ENCODE measurements at places on chromosomes 6 and 20.

GRCh38 chr6:89302936-89303335, 12.2 kb downstream of the GABRR2 start:
- no peak for DNase-seq

DNA sequence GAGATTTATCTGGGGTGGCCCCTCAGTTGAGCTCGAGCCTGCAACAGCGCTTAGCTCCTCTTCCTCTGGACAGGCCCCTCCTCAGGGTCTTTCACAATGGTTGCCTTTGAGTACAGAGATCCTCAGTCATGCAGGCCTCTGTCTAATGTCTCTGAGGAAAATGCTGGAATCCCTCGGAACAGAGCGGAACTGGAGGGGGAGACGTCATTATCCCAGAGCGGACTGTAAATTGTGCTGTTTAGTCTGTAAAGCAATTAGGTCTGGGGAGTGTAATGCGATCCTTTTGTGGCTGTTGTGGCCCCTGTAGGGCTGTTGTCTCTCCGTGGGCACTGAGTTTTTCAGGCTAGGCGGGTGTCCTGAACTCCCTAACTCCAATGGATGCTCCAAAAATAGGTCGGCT, 15.0 kb upstream of the DAAM2 start:
- DNase-seq, result no peak

GRCh38 chr6:5865506-5866031, 141.2 kb downstream of the NRN1 start:
- DNase-seq, result no peak

DNA sequence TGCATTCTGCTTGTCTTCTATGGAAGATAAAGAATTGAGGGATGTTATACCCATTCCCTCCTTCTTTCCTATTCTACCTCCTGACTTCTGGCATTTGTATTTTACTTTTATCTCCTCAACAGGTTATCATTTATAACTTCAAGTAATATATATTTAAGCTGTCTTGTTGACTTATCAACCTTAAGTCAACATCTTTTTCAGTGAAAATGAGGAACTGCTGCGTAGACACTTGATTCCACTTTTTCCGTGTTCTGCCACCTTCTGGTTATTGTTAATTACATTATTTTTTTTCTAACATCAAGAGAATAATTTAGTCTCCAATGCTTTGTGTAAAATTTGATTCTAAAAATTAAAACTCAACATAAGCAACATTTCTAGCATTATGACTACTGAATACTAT, 107.5 kb downstream of the PRKN start:
- no peak for DNase-seq

GRCh38 chr20:54566031-54566688, 90.8 kb downstream of the DOK5 start:
- DNase-seq, result no peak

- peak; percentile 68 for DNase-seq
Measured at GRCh38 chr6:16332175-16332542, 93.8 kb downstream of the GMPR start.

DNA sequence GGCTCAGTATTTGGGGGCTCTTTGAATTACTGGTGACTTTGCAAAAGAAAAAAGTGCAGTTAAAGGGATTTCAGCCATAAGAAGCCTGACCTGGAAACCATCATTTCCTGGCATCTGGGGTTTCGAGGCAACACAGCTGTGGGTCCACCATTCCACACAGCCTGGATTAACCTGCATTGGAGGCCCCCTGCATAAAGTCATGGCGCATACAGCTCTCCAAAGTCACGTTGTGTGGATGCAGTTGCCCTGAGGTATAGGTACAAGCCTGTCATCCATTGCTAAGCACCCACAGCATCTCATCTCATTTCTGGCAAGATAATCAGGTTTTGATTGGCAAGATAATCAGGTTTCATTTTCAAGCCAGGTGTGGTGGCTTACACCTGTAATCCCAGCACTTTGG, 54.5 kb upstream of the TAGAP start:
- no peak for DNase-seq

DNA sequence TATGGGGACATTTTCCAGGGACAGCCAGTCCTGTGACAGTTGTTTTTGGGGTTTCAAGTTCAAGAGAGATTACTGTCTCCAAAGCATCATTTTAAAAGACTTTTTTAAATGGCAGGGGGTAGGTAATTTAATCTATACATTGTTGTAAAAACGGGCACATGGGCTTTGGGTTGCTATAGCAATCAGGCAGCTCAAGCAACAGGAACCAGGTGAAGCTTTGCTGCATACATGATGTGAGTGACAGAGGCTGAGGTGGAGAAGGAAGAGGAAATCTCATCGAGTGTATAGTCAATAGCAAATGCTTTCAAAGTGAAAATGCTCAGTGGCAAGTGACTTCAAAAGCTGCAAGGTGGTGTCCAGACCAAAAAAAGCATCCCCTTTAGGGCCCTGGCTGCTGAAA, 277.4 kb upstream of the JAG1 start:
- no peak for DNase-seq

- DNase-seq, result no peak
Measured at GRCh38 chr6:170402318-170403040, 95.9 kb downstream of the FAM120B start.

DNA sequence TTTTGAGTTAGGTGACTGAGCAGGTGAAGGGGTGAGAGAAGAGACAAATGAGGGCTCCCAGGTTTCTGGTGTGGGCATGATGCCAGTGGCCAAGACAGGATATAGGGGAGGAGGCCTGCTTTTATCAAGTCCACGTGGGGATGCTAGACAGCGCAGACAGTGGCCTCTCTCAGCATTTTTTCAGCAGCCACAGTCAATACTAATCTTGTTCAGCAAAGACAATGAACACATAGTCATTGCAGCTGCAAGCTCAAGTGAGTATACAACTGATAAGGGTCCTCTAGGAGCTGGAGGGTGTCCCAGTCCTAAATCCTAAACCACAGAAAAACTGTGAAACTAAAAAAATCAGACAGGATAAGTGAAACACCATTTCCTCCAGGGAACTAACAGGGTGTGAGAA, 48.6 kb downstream of the UQCC1 start:
- DNase-seq, result no peak

- DNase-seq, result no peak
Measured at GRCh38 chr6:170512249-170512648, 40.9 kb downstream of the PSMB1 start.

DNA sequence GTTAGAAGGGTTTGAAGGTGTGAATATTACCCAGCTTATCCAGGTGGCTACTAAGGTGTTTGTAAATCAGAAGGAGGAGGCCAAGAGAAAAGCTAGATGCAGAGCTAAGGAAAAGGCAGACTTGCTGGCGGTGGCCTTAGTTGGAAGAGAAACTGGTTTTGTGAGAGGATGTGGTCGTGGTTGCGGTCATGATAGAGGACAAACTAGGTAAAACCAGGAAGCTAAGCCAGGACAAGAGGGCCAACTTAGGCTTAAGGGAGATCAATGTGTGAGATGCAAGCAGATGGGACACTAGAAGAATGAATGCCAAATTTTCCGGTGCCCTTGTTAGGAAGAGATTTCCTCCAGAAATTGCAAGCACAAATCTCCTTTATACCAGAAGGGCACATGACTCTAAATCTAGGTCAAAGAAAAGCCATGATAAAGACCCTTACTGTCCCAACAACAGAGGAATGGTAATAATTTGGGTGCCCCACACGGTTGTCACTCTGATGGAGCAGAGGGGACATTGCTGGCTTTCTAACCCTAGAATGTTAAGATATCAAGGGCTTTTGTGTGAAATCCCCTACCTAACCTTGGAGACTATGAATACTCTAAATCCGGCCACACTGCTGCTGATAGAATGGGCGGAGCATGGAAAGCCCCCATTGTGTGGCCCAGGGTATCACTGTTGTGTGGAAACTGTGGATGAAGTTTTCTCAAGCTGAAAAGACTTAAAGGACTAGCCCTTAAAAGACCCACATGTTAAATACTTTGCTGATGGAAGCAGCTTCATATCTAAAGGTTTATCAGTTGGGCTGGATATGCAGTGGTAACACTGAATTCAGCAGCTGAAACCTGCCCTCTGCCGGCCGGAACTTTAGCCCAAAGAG, 7.8 kb downstream of the IL22RA2 start:
- DNase-seq, result no peak

DNA sequence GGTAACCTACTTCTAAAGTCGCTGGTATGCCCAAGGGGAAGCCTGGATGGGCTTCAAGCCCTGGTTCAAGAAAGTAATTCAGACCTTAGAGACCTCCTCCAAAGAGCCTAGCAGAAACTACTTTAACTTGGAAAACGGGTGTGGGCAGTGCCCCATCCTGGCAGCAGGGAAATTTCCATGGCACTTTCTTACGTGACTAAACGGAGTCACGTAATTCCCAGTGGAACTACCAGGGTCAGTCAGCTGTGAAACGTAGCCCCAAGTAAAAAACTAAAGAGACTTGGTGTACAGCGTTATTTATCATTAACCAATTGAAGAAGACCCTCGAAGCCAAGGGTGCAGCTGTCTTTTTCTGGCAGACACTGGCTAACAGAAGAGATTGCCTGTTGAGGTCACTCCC, 114.0 kb downstream of the RCAN2 start:
- DNase-seq, result no peak

DNA sequence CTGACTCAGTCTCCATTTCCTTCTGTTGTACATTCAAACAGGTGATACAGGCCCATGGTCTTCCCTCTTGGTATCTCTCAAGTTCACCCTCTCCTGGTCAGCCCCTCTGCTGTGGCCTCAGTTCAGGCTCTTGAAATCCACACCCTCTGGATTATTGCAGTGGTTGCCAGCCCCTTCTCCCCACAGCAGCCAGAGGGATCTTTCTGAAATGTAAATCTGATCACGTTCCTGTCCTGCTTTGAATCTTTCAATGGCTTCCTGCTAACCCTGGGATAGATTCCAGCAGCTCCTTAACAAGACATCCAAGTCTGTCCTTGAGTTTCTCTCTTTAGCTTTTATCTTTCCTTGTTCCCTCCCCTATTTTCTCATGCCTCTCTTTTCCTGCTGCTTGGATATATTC, 22.2 kb downstream of the CHMP4B start:
- no peak for DNase-seq

DNA sequence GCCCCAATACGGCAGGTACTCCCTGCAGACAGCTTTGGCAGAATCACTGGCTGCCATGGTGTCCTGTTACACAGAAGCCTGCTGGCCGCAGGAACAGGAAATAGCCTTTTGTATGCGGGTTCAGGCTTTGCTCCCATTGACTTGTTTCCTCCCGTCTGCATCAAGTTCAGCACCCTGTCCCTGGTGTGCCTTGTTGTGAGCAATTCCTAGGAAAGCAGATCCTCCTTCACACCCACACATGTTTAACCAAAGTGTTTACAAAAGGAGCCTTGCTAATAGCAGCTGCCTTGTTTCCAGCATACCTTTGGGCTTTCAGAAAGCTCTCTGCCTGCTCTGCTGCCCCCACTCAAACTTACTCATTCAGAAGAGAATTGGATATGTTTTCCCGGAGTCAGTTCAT, 127.2 kb upstream of the SUPT3H start:
- DNase-seq, result no peak

DNA sequence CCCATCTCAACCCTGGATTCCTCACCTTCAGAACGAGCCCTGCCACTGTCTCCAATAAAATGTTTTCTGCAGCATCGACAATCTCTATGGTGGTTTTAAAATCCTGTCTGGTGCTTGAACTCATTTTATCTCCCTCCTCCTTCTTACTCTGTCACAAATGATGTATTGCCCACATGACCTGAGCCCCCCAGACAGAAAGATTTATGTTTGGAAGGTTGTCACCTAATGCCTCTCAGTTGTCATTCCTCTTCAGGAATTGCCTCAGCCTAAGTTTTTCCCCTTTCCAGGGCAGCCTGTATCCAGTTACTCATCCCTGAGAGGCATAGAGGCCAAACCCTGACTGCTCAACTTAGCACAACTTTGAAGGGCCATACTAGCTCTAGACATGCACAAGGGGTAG, 9.2 kb downstream of the GPX5 start:
- DNase-seq, result no peak

DNA sequence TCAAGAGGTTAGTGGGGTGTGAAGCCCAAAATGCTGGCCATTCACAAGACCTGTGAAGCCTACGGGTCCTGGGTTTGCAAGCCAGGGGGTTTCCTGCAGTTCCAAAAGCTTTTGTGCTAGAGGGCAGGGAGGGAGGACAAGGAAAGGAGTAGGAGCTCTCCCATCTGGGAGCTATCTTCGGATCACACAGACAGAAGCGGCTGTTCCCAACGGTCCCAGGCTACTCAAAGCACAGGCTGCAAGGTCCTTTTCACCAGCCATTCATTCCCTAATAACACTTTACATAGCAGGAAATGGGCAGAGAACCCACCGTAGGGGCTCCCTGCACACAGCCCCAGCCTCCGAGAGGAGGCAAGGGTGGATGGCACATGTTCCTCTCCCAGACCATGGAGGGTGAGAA, 296.9 kb downstream of the FOXC1 start:
- no peak for DNase-seq

GRCh38 chr6:12586721-12587480, 129.7 kb upstream of the PHACTR1 start:
- DNase-seq, result no peak

DNA sequence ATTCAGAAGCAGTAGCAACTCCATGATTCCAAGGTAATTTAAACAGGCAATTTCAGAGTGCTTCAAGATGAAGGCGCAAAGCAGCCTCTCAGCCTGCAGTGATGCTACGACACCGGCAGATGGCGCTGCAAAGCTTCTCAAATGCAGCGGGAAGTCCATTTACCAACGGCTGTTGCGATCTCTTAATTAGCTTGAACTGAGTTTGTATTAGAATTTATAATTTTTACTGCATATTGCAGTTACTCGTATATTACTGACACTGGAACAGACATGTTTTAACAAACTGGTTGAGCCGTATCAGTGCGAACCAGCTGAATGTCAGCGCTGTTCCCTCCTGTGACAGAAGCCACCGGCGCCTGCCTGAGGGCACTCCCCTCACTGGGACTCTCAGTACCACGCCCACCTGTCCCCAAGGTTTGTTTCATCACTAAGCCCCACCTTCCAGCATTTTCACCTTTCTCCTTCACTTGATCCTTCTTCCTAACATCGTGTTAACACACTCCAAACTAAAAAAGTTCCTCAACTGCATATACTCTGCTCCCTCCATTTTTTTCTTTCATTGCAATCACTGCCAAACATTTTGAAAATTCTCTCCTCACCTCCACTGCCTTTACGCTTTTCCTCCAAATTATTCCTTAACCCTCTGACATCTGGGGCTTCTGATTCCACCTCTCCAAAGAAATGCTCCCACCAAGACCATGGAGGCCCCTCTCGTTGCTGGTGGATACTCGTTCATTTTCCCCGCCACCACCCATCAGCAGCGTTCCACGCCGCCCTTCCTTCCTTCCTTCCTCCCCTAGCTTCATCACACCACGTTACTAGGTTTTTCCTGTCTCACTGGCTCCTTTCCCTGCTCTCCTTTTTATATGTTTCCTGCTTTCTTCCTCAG, 14.5 kb downstream of the GNL1 start:
- DNase-seq, result peak; percentile 78

DNA sequence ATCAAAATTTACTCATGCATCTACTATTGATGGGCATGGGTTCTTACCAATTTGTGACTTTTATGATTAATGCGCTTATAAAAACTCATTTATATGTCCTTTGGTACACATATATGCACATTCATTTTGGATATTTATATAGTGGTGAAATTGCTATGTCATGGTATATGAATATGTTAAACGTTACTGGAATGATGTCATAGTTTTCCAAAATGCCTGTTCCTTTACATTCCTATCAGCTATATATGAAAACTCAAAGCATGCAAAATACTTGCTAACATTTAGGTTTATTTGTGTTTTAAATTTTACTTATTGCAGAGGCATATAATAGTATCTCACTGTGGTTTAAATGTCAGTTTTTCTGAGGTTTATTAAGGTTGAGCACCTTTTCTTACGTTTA, 1403.1 kb downstream of the HACE1 start:
- no peak for DNase-seq
